ENCODE measurements at places on chromosomes 3 and 15.

DNA sequence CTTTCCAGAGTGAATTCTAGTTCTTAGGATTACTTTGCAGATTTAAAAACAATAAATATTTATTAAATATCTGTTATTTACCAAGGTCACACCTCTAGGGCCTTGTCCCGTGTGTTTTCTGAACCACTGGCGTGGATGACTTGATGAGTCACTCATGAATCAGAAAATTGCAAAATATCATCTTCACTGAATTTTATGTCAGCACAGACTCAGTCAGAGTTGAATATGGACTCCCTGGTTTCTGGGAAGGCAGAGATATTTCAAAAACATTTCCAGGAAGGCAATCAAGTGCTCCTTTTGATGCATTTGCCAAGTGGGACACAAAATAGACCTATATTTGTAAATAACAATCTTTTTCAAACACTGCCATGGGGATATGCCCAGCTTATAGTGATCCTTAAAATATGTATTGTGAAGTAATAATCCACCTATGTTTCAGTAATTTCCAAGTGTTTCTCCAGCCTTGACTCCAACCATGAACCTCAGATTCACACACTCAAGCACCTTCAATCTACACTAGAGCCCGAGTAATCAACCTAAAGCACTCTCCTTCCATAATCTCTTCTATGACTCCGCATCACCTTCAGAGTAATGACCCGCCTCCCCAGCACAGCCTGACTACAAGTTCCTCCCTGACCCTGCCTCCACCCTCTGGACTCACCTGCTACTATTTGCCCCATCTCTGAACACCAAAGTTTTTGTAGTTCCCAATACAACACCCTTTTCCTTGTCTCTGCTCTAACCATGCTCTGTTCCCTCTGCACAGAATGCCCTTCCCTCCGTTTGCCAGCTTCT lies 24.3 kb downstream of the DPH3 start:
- no peak for DNase-seq

GRCh38 chr15:47442371-47442770 lies 274.9 kb upstream of the SEMA6D start:
- no peak for DNase-seq

DNA sequence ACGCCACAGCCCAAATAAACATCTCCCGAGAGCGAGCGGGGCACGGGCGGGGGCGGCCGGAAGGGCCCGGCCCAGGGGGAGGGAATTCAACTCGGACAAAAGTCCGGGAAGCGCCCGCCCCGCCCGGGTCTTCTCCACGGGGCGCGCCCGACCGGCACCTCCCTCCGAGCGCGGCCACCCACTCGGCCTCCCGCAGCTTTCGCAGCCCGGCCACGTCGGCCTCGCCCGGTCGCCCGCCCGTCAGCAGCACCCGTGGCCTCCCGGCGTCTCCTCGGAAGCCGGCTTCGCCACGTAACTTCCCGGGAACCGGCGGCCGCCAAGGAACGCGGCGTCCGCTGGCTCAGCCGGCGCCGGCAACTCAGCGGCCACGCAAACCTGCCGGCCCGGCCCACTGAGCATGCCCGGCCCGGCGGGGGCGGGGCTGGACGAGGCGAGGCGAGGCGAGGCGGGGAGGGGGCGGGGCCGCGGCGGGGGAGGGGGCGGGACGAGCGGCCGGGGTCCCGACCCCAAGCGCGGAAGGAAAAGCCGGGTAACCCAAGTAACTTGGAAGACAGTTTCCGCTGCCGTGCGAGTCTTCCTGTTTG lies at the start of gene TJP1:
TJP1 (minus strand) TSS at position 369 of the 584 bp plus-strand sequence. CDS start 440 bp downstream, outside the sequence.
- DNase-seq = no peak

- DNase-seq = no peak
Observed at GRCh38 chr3:88219138-88219792, 69.5 kb downstream of the C3orf38 start.

- no peak for DNase-seq
Observed at GRCh38 chr3:54901906-54902685, 25.8 kb downstream of the LRTM1 start.

DNA sequence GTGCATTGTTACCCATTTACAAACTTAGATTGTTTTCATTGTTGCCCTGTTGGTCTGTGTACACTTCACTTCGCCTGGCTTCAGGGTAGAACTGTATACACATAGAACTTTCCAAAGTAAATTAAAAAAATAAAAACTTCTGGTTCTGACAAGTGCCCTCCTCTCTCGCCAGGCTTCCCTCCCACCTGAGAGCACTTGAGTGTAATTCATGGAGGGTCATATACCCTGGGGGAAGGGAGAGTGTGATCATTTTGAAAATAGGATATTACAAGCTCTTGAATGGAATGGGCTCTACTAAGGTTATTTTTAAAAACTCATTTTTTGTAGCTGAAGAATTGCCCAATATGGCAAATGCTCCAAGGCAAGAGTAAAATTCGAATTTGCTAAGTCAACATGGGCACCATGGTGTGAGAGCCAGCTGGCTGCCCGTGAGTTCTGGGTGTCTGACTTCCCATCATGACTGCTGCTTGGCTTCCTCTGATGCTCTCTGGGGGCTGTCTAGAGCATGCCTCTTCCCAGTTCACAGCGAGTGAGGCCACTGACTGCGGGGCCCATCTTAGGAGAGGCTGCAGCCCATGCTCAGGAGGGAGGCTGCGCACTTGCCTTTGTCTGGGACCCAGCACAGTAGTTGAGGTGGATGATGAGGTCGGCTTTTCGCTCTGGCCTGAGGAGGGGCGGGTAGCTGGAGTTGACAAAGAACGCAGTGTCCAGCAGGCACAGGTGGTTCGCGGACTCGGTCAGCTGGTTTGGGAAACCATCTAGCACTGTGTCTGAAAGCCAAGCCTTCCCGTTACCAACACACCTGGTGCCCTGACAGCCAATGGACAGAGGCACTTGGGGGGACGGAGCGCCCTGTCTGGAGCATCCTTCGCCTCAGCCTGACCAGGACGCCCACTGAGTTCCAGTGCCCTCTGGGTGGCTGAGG lies 13.1 kb upstream of the EHD4 start:
- peak; percentile 34 for DNase-seq

DNA sequence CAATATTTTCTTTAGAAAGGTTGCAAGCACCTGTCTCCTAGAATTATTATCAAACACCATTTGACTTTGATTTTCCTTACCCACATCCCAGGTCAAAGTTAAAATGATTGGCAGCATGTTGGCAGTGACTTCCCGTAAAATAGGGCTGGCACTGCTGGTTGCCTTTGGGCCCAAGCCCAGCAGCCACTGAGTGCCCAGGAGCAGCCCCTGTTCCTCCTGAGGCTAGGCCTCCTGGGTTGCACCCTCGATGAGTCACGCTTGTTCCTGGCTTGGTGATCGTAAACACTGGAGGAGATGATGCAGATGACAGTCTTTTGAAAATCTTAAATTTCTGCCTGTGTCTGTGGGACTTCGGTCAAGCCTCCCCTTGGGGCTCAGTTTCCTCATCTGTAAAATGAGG lies 290.0 kb downstream of the TLE3 start:
- no peak for DNase-seq

DNA sequence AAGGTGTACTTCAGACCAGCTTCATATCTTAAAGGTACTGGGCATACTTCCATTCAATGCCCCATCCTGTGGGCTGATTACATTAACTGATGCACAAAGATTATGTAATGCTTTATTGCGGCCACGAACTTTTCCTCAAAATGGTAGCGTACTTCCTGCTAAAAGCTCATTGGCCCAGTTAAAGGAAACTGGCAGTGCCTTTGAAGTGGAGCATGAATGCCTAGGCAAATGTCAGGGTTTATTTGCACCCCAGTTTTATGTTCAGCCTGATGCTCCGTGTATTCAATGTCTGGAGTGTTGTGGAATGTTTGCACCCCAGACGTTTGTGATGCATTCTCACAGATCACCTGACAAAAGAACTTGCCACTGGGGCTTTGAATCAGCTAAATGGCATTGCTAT lies 3.4 kb downstream of the SKIL start:
- no peak for DNase-seq

GRCh38 chr3:62710751-62711150 lies 164.5 kb downstream of the CADPS start:
- no peak for DNase-seq

DNA sequence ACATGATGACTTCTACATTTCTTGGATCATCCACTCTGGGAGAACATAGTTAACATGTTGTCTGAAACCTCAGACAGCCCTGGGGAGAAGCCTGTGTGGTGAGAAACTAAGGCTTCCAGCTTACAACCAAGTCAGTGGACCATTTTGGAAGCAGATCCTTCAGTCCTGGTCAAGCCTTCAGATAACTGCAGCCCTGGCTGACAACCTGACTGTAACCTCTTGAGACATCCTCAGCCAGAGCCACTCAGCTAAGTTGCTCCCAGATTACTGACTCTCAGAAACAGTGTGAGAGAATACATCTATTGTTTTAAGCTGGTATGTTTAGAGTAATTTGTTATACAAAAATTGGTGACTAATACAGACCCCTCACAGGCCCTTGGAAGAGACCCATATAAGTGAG lies 50.9 kb upstream of the KPNA4 start:
- DNase-seq = no peak

- DNase-seq = no peak
Observed at GRCh38 chr3:63354160-63354559, 76.1 kb downstream of the SYNPR start.

DNA sequence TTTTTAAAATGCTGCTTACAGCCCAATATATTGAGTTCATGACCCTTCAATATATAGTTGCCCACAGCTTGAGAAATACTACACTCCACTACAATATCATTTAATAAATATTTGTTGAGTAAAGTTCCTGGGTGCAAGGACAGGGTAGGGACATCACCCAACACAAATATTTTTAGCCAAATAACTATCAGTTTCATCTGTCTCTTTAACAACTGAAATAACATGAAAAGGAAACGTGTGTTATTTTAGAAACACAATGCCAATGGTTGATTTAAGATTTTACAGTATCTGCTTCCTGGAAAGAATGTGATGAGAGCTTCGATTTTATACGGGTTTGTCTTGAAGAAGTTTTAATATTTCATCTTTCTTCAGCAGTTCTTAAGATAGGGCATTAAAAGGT lies 67.7 kb upstream of the CDV3 start:
- DNase-seq = no peak

DNA sequence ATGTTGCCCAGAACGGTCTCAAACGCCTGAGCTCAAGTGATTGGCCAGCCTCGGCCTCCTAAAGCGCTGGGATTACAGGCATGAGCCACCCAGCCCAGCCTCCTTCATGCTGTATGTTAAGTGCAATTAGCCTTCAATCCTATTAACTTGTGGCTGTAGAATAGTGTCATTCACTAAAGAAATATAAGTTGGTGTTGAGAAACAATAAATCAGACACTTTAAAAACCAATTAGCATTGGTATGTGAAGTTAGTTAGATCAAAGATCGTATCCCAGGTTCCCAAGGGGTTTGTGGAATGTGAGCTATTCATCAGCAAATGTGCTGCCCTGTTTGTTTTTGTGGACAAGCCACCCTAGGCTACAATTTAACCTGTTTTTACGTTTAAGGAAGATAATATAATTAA lies 11.0 kb upstream of the PIK3CB start:
- no peak for DNase-seq

GRCh38 chr3:27253831-27254230 lies 115.4 kb downstream of the NEK10 start:
- DNase-seq = peak; percentile 50

DNA sequence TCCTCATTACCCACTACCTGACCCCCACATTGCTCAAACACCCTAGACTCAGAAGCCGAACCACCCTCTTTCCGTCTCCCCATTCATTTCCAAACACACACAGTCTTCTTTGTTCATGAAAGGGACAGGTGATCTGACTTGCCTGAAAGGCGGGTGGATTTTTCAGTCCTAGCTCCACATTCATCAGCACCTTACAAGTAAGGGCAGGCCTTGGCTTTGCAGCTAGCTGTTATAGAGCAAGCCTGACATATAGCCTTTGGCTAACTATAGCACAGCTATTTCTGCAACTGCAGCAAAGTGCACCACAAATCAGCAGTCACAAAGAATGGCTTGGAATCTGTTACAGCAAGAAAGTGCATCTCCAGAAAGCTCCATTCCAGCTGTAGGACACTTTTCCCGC lies 139.8 kb downstream of the XXYLT1 start:
- no peak for DNase-seq

GRCh38 chr3:31106204-31106603 lies 211.7 kb upstream of the GADL1 start:
- DNase-seq = no peak

GRCh38 chr3:124584552-124585391 lies 145.5 kb upstream of the UMPS start:
- DNase-seq = peak; percentile 69

DNA sequence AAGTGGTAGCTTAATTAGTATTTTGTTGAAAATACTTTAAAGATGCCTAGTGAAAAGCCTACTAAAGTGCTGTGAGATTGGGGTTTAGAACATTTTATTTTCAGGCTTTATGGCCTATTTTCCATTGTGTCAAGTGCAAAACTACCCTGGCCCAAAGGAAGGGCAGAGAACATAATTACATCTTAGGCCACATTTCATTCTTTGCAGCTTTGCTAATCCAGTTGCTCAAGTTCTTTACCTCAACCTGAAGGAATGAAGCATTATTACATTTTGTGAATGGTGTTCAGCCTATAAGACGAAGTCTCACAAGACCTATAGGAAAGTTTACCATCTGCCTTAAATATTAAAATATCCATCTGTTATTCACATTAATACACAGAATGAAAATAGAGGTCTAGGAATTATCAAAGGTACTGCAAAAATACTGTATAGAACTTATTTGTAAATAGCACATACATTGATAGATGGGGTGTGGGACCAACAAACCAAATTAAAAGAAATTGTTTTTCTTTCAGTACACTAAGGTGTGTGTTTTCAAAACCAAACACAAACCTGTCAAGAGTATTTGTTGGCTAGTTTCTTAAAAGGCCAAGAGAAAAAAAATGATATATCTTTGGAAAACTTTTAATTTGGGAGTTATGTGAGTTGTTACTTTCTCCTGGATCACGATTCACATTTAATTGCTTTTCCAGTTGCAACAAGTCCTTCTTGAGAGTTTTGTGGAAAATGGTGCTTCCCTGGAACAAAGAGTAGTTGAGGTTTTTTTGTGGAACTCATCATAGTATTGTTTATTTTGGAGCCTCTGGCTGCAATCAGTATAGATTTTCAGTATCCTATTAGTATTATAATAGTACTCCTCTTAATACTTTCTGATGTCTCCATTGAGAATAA lies 12.0 kb upstream of the SETD5 start:
- DNase-seq = no peak

DNA sequence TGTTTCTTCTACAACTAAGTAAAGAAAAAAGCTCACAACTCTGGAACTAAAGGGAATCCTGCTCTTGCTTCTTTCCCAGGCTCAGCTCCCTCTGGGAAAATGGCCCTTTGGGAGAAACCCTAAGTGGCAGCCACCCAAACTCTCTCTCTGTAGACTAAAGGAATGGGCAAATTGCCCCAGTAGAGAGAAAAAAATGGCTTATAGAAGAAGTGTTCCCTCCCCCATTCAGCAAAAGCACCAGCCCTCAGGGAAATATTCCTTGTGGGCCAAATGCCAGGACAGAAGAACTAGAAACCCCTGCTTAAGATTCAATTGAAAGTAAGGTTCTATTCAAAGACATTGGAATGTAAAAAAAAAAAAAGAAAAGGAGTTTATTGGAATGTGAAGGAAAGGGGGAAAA lies 603.7 kb upstream of the ALCAM start:
- no peak for DNase-seq

DNA sequence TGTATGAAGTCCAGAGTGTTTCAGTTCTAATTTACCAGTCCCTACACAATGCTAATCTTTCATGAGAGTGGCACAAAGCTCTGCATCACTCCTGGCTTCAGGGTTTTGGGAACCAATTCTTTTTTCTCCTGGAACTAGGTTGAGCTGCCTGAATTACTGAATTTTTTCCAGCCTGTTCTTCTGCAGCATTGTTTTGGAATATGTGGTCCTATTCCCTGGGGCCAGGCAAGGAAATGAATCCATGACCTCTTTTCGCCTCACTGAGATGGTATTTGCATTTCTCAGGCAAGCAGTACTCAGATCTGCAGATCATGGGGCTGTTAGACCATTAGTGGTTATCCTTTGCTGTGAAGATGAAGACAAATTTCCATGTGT lies 25.6 kb upstream of the GPR171 start:
- DNase-seq = no peak
